Esophagus muscularis mucosa (tissue), 4 donors: ENCODE measurements at places on chromosomes 2 and 18. TPM values are rescaled to one million over a fixed set of nuclear protein-coding genes. Genes with fewer than 3 reads are reported as not detected.

RFX8 gene
- not detected for total RNA-seq

TDRD15 gene
- total RNA-seq, result not detected

LIPG gene
- not detected for total RNA-seq

DOCK10 gene
- 1.9 TPM for total RNA-seq

INHA gene
- not detected for total RNA-seq

INHBB gene
- total RNA-seq, result 9.8 TPM

- H3K36me3 ChIP-seq, result peaks cover 25% of the 10 kb centered on the region
- H3K27ac ChIP-seq, result peak overlapping the region; percentile 98
- H3K27me3 ChIP-seq, result no peaks in the 10 kb centered on the region
- peaks cover 61% of the 10 kb centered on the region for H3K4me1 ChIP-seq
These were observed 730 bp downstream of the ODC1 start for GRCh38 chr2:10447300-10447894.

DNA sequence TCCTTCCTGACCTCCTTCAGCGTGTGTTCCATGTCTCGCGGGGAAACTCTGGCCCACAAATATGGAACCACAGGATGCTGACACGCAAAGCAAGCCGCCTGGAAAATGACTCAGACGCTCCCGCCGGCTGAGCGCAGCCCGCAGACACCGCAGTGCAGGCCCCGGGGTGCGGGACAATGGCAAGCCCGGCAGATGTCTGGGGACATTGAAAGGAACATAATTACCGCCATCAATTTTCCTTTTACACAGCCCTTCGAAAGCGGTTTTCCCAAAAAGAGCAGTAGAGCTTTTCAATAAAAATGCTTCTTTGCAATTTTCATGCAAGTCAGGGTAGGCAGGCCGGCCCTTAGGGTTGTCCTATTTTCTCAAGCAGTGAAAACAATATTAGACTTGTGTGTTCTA is 159.2 kb upstream of the SH3BP4 start:
- no peak overlapping the region for H3K27ac ChIP-seq
- no peaks in the 10 kb centered on the region for H3K27me3 ChIP-seq
- H3K4me1 ChIP-seq, result no peaks in the 10 kb centered on the region
- no peak for DNase-seq
- H3K4me3 ChIP-seq, result no peak overlapping the region
- no peaks in the 10 kb centered on the region for H3K36me3 ChIP-seq

- no peaks in the 10 kb centered on the region for H3K36me3 ChIP-seq
- peaks cover 6% of the 10 kb centered on the region for H3K4me1 ChIP-seq
- no peak for DNase-seq
- no peak overlapping the region for H3K4me3 ChIP-seq
These were observed 156.8 kb downstream of the STK39 start for GRCh38 chr2:168090366-168091135.

- H3K4me1 ChIP-seq, result no peaks in the 10 kb centered on the region
- no peak overlapping the region for H3K27ac ChIP-seq
- DNase-seq, result no peak
- H3K4me3 ChIP-seq, result no peak overlapping the region
- no peaks in the 10 kb centered on the region for H3K27me3 ChIP-seq
- no peaks in the 10 kb centered on the region for H3K36me3 ChIP-seq
These were observed 7.2 kb downstream of the BMP10 start for GRCh38 chr2:68863996-68864395.
